ENCODE measurements at places on chromosomes 2 and 18.

DNA sequence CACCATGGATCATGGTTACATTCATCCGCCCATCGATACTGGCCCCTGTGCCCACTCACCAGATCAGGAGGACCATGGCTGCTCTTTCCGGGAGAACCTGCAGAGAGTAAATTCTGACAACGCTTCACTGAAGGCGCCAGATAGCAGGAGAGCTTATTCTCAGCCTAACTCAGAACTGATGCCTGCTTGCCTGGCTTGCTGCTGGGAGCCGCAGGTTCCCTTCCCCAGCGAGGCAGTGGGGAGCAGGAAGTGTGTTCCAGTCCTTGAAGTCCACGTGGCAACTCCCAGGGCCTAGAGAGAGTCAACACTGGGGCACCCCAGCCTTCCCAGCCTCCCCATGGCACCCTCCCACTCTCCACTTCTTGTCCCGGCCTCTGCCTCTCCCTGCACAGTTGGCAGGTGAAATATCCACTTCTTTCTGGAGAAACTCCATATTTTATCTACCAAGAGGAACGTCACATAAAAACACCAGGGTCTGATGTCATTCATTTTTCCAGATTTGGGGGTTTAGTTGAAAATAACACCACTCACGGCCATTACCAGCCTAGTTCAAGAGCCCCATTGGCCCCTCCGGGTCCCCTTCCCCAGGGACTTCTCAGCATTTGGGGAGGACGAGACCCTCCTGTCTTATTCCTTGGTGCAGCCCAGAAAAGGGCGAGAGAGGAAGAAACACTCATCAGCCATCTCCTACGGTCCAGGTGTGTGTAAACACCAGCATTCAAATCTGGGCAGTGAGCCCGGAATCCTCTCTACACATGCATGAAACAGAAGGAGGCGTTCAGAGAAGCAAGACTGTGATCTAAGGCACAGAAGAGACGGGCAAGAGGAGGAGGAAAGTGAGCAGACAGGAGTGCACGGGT lies 3.5 kb upstream of the TUBB6 start:
- no peak for DNase-seq

DNA sequence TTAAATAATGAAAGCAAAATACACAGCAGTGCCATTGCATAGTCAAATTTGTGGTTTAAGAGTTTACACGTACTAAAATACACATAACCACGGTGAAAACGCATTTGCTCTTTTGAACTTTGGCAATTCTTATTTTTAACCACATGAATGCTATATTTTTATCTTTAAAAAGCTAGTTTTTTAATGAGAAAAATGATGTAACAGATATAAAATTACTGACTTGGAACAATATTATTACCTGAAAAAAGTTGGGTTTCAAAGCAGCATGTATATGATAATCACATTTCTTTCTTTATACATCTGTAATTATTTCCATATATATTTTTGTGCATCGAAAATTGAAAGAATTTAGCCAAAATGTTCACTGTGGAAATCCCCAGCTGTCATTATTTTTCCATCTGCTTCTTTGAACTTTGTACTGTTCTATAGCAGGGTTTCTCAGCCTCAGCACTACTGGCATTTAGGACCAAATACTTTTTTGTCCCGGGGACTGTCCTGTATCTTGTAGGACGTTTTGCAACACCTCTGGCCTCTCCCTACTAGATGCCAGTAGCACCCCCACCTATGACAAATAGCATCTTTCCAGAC lies 75.9 kb upstream of the CAB39 start:
- DNase-seq, result no peak

DNA sequence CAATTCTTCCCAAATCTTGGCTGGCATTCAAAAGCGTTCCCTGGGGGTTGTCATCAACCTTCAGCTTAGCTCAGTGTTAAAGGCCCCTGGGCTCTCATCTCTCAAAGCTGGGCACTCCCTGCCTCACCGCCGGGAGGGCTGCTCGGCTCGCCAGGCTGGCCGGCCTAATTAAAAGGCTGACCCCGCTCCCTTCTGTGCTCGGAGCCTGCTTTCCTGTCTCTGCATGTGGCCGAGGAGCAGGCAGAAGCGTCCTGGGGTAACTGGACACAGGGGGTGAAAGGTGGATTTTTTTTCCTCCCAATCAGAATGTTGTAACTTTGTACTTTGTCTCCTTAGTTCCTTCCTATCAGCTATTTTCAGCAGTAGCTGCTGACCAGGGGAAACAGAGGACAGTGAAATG lies 231.1 kb downstream of the GBX2 start:
- no peak for DNase-seq

- DNase-seq, result no peak
Observed at GRCh38 chr2:26558271-26559043, 80.5 kb upstream of the OTOF start.

GRCh38 chr2:127644066-127645025 lies 1.6 kb upstream of the GPR17 start:
- DNase-seq, result no peak

- DNase-seq, result no peak
Observed at GRCh38 chr2:113831161-113831560, 58.7 kb upstream of the ACTR3 start.

- no peak for DNase-seq
Observed at GRCh38 chr18:59006461-59007067, 133.1 kb upstream of the SEC11C start.

- DNase-seq, result no peak
Observed at GRCh38 chr18:77052983-77053309, 79.6 kb downstream of the MBP start.

DNA sequence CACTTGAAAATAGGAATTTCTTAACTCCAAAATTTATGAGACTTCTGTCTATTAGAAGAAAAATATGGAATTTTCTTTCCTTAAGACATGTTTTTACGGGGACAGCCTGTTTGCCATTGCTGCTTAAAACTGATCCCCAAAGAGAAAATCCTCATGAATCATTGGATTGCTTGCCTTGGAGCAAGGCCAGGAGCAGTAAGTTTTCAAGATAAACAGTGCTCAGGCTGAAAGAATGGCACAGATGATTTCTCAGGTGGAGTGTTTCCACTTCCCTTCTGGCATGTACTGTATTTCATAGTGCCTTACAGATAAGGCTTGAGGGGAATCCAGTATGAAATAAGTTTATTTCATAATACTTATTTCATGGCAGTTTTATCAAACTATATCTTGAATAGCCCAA lies 74.3 kb upstream of the MMADHC start:
- no peak for DNase-seq

DNA sequence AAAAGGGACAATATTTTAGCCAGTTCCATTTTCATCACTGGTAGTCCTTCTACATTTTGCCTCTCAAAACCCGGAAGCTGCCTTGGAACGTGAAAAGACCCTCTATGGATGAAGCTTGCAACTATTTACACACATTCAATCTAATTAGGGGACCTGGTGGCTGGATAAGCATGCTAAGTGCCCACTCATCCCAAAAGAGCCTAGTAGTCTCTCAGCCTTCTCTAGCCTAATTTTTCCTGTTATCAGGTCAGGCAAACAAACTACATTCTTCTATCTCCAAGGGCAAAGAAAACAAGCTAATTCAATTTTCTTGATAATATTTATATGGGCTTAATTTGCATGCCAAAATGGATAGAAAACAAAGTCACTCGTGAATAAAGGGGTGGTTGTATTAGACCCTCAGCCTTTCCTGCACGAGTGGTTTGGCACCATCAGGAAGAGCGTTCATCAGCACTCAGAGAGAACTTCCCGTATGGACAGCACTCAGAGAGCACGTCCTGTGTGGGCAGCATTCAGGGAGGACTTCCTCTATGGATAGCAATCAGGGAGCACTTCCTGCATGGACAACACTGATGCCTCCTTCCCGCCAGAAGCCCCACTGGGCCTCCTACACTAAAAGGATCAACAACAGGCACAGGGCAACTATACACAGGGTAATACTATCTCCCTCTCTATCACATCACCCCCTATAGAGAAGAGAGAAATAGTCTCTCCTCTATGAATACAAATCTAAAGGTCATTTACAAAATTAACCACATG lies 122.2 kb downstream of the RBMS1 start:
- DNase-seq, result no peak

- no peak for DNase-seq
Observed at GRCh38 chr2:175741164-175741563, 260.9 kb downstream of the LNPK start.

- no peak for DNase-seq
Observed at GRCh38 chr2:68766376-68766845, 31.8 kb downstream of the ARHGAP25 start.

DNA sequence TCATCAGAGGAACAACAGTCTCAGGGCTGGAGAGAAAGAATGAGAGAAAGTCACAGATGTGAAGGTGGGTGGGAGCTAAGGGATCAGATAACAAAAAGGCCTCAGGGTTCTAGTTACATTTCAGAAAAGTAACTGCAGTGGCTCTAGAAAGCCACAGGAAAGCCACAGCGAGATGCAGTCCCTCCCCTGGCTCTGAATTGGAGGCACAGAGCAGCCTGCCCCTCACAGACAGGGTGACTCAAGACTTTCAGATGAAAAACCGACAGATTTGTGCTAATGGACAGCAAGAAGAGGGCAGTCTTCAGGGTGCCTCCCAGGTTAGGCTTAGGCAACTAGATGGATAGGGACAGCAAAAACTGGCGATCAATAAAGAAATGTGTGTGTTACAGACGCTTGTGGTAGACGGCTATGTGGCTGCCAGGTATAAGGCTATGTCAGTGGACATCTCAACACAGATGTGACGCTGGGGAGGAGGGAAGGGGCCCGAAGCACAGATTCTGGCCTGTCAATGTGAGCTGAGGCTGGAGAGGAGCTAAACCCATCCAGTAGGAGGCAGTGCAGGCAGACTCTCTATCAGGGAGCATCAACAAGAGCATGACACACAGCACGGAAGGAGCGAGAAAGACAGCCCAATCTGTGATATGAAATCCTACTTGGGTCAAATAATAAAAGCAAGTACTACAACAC lies 26.2 kb downstream of the UNC50 start:
- DNase-seq, result no peak

DNA sequence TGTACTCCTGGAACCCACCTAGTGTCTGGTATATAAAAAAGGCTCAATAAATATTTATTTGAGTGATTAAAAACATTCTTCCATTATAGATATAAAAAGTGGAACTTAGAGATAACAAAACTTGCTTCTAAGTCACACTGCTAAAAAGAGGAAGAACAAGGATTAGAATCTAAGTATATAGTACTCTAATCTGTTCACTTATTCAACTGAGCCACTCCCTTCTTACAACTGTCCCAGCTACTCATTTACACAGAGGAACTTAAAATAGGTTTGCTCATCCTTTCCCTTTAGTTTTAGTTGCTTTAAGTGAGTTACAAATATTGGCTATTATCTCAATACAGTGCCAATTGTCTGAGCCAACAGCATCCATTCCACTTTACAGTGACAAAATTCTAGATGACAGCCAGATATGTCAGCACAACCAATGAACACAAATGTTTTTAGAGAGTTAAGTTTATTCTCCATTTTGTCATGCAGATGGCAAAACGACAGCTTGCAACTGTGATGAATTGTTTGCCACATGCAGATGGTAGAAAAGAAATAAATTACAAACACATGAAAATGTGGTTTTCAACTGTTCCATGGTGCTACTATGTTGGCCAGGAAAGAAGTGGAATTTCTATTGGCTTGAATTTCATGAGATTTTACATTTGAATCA lies 280.7 kb upstream of the ZC3H15 start:
- DNase-seq, result no peak

- DNase-seq, result no peak
Observed at GRCh38 chr2:118520246-118520645, 327.2 kb downstream of the EN1 start.

DNA sequence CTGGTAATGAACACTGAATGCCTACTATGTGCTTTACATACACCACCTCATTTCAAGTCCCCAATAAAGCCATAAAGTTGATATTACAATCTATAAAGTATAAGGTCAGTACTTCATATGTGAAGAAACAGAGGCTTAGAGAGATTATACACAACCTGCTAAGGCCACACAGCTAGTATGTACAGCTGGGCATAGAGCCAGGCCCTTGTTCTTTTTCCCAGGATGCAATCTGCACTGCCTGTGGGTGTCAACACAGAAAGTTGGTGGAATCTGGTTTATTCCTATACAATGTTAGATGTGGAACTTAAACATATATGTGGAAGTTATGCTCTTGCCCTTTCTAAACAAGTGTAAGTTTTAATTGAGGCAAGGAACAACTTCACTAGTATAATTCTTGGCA lies 32.8 kb downstream of the INSIG2 start:
- DNase-seq, result no peak

DNA sequence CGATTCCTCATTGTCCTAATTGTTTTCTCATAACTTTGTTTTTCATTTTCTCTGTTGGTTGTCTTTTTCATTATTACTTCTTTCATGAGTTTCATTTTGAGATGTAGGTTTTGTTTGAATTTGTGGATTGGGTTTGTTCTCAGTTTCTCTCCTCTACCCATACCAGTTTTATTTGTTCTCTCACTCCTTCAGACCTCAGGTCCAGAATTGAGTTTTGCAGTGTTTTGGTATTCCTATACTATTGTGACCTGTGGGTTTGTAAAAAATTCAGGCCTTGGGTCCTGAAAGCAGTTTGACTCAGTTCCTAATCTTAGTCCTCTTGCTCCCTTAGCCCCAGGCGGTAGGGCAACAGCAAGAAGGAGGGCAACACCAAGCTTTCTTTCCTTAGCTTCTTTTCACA lies 28.3 kb upstream of the UBE2E3 start:
- DNase-seq, result no peak

- no peak for DNase-seq
Observed at GRCh38 chr2:36459725-36460137, 104.2 kb downstream of the CRIM1 start.

GRCh38 chr2:199940373-199940772 lies 14.9 kb downstream of the TYW5 start:
- DNase-seq, result no peak

DNA sequence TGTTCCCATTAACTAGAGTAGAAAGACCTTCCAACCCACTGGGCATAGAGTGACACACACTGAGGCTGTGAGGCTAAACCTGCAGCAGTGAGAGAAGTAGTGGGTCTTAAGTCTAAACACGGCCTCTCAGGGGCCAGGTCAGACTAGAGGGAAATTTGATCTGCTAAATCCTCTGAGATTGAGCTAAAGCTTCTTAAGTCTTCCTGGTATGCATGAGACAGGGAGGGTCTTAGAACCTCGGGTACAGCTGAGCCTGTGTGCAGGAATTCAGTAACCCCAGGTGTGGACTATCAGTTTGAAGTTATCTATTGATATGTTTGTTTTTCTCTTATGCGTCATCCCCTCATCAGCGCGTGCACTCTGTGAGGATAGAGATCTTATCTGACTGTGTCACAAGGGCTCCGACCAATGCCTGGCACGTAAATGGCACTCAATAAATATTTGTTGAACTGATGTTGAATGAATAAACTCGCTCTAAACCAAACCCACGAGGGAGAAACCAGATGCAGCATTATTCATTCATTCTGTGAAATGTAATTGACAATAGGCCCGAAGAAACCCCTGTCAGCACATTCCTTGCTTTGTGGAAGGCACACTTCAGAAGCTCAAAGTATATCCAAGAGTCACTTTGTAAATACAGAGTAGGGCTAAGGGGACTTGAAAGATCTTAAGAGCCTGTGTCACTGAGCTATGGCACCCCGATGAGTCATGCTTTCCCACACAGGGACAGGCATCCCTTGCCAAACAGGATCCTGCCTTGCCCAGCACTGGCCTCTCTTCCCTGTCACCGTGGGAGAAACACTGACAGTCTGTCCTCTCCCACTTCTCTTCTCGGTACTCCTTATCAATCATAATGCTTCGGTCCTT lies 21.7 kb upstream of the RAB10 start:
- DNase-seq, result no peak

- no peak for DNase-seq
Observed at GRCh38 chr18:58364876-58365528, 263.9 kb downstream of the ALPK2 start.
